ENCODE measurements at places on chromosomes 12 and 14. TPM values are rescaled to one million over a fixed set of nuclear protein-coding genes. Genes with fewer than 3 reads are reported as not detected.

DNA sequence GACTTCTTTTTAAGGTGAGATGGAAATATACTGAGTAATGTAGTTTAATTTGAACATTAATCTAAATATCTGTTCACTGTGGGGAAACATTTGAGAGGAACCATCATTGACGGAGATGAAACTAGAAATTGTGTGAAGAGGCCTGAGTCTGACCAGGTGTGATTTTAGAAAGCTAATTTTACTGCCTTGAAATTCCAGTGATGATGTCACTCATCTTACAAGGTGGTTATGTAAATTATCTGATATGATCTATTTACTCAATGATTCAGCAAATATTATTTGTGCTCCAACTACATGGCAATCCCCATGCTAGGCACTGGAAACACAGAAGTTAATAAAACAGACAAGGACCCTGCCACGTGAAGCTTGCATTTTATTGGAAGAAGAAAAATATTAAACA, 435.7 kb upstream of the DCN start:
- no peak for DNase-seq

DNA sequence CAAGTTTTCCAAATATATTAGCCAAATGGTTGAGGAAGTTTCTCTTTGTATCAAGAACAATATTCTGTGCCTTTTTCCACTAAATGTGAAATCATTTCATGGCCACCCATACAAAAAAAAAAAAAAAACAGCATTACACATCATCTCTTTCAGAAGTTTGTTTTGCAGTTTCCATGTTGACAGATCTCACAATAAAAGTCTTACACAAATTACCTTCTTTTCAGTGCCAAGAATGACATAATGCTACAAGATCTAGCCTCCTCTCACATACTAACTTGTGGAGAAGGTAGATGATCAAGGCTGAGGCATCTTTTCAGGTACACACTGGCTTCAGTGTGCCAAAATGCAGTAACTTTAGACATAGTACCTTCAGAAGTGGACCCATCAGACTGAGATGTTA, 35.3 kb downstream of the PRKD1 start:
- DNase-seq = no peak

Gene CLEC1B
- polyA plus RNA-seq = 0.48 TPM

DNA sequence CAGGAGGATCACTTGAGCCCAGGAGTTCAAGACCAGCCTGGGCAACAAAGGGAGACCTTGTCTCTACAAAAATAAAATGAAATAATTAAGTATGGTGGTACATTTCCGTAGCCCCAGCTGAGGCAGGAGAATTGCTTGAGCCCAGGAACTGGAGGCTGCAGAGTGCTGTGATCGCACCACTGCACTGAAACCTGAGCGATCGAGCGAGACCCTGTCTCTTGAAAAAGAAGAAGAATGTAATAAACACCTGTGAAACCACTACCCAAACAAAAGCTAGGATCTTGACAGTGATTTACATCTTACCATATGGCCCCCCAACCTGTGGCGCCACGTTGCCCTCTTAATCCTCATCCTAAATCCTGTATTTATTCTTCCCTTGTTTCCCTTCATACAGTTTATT, 5.7 kb upstream of the DTX1 start:
- no peak for DNase-seq

Gene NTN4
- 119 TPM for polyA plus RNA-seq

GRCh38 chr12:64636856-64637255, 26.6 kb downstream of the RASSF3 start:
- DNase-seq = no peak

Gene ING4
- 111 TPM for polyA plus RNA-seq

- DNase-seq = no peak
Observed at GRCh38 chr12:82567688-82568087, 119.0 kb upstream of the TMTC2 start.

GRCh38 chr14:37587131-37587803, 7.8 kb downstream of the FOXA1 start:
- no peak for DNase-seq

DNA sequence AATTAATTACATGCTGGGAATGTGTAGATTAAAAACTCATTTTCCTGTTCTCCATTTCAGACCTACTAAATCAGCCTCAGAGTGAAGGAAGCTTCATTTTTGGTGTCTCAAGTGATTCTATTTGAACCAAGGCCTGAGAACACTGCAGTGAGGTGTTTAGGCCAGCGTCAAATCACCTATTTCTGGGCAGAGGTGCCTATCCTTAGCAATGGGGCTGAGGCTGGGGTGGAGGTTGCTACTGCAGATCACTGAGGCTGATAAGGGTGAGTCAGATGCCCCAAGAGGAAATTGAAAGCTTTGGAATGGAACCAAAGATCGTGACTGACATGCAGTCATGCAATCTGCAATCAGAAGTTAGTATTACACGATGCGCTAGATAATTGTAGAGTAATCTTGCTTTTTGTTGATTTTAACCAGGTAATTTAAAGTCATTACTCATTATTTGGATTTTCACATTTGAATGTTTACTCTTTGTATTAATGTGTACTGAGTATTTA, 4.4 kb downstream of the TXNRD1 start:
- DNase-seq = no peak

Gene LBHD2
- not detected for polyA plus RNA-seq

Gene MYF6
- polyA plus RNA-seq = 0.17 TPM

- DNase-seq = no peak
Observed at GRCh38 chr14:69040353-69040752, 61.3 kb upstream of the ACTN1 start.

DNA sequence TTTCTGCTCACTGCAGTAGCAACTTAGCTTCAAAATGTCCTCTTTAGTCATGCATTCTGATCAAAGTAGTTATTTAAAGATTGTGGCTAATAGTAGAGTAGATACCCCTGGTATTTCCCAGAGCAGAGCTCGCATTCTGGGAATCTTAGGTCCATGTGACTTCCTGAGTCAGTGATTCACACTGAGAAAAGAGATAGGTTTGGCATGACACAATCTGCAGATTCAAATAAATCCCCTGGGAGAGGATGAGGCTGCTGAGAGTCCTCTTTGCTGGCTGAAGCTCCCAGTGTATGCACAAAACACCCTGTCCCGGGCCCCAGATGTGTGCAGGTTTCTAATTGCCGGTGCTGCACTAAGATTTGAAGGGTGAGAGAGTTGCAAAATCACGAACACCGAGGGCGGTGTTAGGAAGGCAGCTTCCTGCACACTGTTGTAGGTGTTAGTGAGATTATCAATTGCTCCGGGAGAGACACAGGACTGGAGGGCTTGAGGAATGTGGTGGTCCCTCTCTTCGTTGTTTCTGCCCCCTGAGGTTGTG, 233.2 kb downstream of the NRXN3 start:
- no peak for DNase-seq

DNA sequence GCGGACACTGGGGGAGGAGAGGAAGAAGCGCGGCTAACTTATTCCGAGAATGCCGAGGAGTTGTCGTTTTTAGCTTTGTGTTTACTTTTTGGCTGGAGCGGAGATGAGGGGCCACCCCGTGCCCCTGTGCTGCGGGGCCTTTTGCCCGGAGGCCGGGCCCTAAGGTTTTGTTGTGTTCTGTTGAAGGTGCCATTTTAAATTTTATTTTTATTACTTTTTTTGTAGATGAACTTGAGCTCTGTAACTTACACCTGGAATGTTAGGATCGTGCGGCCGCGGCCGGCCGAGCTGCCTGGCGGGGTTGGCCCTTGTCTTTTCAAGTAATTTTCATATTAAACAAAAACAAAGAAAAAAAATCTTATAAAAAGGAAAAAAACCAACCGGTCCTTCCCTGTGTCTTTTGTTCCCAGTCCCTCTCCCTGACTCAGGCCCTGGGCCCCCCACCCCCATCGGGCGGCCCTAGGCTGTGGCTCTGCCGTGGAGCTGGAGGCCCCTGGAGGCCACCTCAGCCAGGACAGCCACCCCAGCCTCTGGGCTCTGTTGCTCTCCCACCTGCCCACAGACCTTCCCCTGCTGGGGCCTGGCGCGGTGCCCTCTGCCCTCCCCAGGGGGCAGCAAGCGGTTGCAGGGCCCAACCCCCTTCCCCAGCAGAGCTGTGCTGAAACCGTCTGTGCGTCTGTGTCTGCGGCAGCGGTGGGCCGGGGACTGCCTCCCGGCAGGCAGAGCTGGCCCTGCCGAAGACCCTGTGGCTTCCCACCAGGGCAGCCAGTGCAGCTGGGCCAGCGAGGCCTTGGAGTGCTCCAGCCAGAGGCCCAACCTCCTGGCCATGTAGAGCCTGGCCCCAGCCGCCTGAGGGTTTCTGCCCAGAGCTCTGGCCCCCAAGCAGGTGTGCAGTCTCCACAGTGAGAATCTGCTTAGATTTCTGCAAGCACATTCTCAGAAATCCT, 4.0 kb upstream of the CRIP2 start:
- no peak for DNase-seq

DNA sequence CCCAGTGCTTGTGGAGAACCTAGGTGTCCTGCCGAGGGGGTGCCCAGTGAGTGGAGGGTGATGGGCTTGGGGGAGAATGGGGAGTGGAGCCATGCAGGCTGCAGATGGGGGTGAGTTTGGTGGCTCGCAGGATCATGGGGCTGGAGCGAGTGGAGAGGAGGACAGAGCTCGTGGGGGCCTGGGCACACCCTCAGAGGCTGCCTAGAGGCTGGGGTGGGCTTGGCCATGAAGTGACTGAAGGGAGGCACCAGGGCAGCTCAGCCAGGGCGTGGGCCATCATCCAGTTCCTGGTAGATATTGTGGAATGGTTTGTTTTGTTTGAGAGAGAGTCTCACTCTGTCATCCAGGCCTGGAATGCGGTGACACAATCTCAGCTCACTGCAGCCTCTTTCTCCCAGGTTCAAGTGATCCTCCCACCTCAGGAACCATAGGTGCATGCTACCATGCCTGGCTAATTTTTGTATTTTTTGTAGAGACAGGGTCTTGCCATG, 43.4 kb upstream of the AMN start:
- DNase-seq = no peak

GRCh38 chr12:21615431-21615830, 10.8 kb upstream of the GYS2 start:
- no peak for DNase-seq

Gene NAV3
- polyA plus RNA-seq = 9.3 TPM

Gene SLC39A2
- polyA plus RNA-seq = 1.2 TPM

- no peak for DNase-seq
Observed at GRCh38 chr14:61690982-61691381, 4.3 kb upstream of the HIF1A start.

Gene MEG3
- 144 TPM for polyA plus RNA-seq

DNA sequence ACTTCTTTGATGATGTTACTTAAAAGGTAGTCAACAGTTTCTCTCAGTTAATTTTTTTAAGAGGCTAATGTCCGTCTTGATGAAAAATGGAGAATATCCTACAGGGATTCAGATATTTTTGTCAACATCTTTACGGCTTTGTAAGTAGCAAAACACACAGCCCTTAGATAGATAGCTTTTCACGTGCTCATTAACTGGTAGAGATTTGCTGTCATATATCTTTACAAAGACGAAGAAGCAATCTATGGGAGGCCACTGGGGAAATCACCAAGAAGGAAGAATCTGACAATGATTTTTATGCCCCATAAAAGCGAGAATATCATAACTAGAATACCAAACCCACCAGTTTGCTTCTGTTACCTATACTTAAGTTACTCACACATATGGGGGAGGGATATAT, 121.2 kb downstream of the SLC2A13 start:
- DNase-seq = no peak

GRCh38 chr12:80877721-80878265, 59.9 kb downstream of the LIN7A start:
- DNase-seq = no peak

Gene NUMB
- polyA plus RNA-seq = 112 TPM

DNA sequence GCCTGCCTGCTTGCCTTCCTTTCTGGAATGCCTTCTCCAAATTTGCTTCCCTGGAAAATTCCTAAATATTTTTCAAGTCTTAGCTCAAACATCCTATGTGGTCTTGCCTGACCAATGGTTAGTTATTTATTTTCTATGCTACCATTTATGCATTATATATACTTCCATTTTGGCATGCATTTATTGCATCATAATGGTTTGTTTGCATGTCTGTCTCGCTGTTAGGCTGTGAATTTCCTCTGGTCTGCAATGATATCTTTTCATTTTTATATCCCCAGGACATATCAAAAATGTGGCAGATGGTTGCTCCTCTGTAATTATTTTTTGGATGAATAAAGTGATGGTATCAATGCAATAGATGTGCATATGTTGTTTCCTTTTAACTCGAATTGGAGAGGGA, 30.5 kb downstream of the ATL1 start:
- no peak for DNase-seq

Gene CPM
- 30.9 TPM for polyA plus RNA-seq

- no peak for DNase-seq
Observed at GRCh38 chr12:69630191-69630590, 19.5 kb upstream of the LRRC10 start.

Gene GALNT16
- 7.0 TPM for polyA plus RNA-seq

Gene TRAF3
- polyA plus RNA-seq = 16.2 TPM

DNA sequence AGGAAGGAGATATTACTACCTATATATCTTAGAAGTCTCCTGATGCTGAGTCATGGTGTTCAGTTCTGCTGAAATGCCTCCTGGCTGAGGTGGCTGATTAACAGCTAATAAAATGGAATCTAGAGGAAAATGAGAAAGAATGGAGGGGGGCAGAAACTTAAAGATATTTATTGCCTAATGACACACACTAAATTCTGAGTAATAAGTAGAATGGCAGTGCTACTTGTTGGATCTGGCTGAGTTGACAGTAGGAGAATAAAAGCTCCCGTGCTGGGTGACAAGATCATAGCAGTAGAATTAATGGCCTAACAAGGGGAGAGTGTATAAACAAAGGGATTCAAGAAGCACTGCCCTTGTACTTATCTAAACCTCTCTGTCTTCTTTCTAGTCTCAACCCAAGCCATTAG, 137.5 kb downstream of the CNTN1 start:
- DNase-seq = no peak

DNA sequence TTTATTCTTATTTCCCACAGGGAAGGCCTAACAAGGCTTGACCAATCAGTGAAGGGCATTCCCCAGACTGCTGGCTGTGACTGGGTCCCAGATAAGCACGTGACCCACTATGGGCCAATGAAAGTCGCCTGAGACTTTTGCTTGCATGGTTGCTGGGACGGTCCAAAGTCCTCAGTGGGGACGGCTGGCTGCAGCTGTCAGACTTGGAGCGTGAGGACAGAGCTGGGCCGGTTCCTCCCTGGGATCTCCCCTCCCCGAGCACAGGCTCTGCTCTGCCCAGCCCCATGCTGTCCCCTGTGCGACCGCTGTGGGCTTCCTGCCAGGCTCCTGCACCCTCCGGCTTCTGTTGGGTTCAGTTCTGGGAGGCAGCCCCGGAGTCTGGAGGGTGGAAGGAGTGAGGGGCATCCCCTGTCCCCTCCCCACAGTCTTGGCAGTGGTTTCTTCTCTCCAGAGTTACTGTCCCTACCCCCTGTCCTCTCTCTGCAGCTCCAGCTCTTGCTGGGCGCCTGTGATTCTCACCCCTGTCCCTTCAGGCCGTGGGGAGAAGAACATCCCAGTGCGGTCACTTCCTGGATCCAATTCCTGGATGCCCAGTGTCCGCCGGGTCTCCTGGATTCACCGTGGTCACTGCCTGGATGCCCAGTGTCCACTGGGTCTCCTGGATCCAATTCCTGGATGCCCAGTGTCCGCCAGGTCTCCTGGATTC, 50.1 kb downstream of the GALNT9 start:
- peak; percentile 73 for DNase-seq

Gene SLCO1B1
- polyA plus RNA-seq = not detected
